Central memory CD4-positive, alpha-beta T cell (primary cell): ENCODE measurements at places on chromosomes 2 and 18.
A peak's percentile ranks its signal among the peaks of the same experiment; 100 is the strongest.

DNA sequence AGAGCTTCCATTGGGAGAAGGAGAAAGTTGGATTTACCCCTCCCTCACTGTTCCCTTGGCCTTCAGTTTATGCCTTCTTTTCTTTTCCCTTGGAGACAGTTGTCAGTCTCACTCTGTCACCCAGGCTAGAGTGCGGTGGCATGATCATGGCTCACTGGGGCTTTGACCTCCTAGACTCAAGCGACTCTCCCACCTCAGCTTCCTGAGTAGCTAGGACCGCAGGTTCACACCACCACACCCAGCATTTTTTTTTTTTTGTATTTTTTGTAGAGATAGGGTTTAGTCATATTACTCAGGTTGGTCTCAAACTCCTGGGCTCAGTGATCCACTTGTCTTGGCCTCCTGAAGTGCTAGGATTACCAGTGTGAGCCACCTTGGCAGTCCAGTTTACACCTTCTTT lies 49.9 kb downstream of the SLC9A4 start:
- DNase-seq = no peak

- DNase-seq = no peak
Observed at GRCh38 chr2:168438553-168438952, 17.5 kb upstream of the CERS6 start.

DNA sequence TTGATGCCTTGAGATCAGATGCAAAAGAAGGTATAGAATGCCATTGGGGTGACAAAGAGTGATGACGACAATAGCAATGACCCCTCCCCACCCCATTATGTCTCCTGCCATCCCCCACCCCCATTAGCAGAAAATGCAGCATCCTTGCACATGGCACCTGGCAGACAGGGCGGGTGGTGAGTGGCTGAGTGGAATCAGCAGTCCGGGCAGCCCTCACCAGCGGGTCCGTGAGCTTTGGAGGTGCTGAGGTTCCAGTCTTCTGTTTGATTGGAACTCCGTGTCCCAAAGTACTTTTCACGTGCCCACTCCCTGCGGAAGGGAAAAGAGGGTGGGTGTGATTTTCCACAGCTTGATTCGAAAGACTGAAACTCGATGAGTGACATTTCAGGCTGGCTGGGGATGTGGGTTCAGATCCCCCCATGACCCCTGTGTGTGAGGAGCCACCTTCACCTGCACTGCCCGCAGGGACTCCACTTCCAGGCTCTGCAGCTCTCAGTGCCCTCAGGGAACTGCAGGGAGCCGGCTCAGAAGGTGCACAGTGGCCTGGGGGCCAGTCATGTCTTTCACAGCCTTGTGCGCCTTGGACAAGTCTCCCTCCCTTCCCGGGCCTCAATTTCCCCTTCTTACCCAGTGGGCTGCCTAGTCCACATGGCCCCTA lies 130.9 kb downstream of the GLI2 start:
- no peak for DNase-seq

GRCh38 chr2:202148515-202149154 lies 75.6 kb downstream of the KIAA2012 start:
- no peak for DNase-seq

- no peak for DNase-seq
Observed at GRCh38 chr18:77762014-77762413, 512.4 kb downstream of the GALR1 start.

- no peak for DNase-seq
Observed at GRCh38 chr2:80894486-80894885, 589.9 kb upstream of the LRRTM1 start.

DNA sequence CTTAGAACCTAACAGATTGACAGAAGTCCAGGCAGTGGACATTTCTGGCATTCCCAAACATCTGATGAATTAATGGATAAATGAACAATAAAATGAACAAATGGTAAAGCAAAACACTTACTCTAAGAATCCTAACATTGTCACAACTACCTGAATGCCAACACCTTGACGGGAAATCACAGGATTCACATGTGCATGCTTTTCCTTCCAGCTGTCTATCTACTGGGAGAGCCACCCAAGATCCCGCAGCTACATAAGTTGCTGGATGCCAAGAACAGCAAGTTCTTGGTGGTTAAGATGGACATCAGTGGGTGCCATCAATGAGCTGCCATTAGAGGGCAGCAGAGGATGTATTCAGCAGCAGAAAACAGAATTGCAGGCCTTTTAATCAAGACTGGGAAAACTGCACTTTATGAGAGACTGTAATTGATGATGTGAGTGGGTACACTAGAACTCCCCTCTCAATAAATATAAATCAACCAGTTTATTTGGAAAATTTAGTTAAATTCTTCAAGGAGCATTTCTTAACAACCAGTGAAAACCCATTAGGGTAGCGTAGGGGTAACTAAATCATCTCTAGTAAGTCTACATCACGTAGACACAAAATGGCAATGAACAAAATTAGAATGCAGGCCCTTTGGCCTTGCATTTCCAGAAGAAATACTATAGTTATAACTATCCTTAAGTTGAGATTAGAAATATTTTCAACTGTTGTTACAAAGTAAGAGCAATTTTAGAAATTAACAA lies 45.6 kb downstream of the SESTD1 start:
- peak; percentile 9 for DNase-seq

DNA sequence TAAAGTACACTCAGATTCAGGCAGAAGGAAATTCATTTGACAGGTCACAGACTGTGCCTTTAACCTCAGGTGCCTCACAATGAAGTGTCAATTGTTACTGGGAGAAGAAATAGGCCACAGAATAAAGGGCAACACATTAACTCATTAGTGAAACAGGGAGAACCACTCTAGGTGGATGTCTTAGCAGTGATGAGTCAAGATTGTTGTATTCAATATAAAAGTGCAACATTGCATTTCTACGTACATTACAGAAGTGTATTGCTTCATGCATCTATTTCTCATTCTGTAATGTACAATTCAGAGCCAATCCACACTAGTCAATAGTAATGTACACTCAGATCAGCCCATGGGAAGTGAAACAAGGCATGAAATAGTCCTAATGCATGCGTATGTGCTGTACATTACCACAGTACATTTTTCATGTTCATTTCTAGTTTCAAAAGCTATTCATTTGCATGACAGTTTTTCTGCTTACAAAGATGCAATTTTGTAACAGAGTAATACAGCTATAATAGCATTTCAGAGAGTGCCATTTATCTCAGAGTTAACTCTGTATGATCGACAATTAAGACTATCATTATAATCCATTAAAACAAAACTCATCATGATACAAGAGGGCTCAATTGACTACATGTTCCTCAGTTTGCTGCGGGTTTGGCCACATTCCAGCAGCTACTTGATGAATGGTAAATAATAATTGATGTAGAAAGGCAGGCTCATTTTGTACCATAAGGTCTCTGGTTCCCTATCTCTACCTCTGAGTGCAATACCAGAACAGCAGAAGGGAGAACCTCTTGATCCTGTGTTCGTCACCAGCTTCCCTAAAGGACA lies 12.2 kb upstream of the ARL5A start:
- no peak for DNase-seq
